ENCODE measurements at places on chromosomes 11 and 22.
A peak's percentile ranks its signal among the peaks of the same experiment; 100 is the strongest.

DNA sequence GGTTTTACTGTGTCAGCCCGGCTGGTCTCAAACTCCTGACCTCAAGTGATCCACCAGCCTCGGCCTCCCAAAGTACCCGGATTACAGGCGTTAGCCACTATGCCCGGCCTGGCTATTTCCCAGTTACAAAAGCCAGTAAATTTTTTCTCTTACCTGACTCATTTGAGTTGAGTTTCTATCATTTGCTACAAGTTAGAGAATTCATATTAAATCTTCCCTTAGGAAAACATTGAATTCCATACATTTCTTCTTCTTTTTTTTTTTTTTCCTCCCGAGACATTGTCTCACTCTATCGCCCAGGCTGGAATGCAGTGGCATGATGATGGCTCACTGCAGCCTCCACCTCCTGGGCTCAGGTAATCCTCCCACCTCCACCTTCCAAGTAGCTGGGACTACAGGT, 26.0 kb downstream of the CHEK2 start:
- DNase-seq, result no peak

- no peak for DNase-seq
Measured at GRCh38 chr11:83175815-83176214, 17.7 kb upstream of the ANKRD42 start.

DNA sequence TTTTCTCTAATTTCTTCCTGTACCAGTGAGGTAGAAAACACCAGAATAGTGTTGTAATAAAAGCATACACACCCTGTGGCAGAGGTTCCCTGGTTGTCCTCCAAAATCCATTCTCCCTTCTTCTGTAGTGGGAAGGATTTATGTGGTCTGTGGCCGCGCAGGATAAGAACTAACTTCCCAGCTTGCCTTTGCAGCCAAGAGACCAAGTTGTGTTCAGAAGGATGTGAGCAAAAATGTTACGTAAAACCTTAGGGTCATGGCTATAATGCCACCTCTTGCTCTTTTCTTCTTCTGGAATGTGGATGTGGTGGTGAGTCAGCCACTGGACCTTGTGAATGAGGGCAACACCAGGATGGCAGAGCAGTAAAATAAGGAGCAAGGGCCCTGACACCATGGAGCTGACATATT, 28.4 kb downstream of the CCDC90B start:
- no peak for DNase-seq

DNA sequence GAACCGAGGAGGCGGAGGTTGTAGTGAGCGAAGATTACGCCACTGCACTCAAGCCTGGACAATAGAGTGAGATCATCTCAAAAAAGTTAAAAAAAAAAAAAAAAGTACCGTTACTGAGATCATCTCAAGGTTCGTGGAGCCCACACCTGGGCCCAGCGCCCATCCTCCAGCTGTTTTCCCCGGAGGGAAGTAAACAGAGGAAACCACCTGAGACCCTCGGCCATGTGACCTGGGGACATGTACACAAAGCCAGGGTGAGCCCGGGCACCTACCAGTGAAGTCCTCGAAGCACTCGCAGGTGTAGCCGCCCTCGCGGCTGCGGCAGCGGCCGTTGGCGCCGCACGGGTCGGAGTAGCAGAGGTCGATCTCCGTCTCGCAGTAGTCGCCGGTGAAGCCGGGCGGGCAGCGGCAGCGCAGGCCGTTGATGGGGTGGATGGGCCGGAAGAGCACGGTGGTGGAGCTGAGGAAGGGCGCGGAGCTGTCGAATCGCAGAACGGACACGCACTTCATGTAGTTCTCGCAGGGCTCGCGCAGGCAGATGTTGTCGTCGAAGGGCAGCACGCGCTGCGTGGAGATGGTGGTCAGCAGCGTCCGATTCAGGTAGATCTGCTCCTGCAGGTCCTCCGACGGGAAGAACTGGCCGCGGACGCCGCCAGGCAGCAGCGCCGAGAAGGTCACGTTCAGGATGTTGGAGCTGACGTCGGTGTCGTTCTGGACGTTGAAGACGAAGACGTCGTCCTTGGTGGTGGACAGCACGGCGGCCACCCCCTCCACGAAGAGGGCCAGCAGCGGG, 73.8 kb downstream of the CELSR1 start:
- no peak for DNase-seq

- peak; percentile 94 for DNase-seq
Measured at GRCh38 chr22:43090130-43090789, 1.1 kb upstream of the TTLL1 start.

- DNase-seq, result peak; percentile 22
Measured at GRCh38 chr11:63212742-63213141, 30.7 kb downstream of the SLC22A25 start.

Measured in NCI-H2171 treated with DMSO at 0.1 percent for 48 hours (cell line).